ENCODE measurements at places on chromosomes 1 and 21.

- DNase-seq = no peak
Measured at GRCh38 chr1:65193129-65193695, 45.2 kb downstream of the AK4 start.

DNA sequence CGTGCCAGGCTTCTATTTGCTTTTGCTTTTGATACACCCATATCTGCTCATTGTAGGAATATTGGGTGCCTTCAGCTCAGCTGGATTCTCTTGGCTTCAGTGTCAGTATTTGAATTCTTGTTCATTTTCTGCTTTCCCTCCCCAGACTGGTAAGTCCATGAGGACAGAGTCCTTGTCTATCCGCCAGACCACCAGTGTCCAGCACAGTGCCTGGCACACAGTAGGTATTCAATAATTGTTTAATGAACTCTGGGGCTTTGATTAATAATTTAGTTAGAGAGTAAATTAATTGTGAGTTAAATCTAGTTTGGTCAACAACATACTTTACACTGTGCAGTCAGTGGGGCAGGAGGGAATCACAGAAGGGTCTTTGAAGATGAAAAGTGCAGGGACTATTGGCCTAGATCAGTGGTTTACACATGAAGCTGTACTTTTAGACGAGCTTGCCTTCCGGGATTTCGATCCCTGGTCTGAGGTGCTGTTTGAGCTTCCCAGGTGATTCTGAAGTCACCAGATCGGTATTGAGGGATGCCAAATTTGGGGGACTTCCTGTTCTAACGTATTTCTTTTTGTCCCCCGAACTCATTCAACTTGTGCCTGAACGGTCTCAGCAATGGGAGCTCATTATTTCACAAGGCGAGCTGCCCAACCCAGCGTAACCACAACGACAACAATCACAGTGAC, 119.1 kb upstream of the JUN start:
- DNase-seq = no peak

- DNase-seq = no peak
Measured at GRCh38 chr1:196308176-196308575, 300.1 kb downstream of the KCNT2 start.

DNA sequence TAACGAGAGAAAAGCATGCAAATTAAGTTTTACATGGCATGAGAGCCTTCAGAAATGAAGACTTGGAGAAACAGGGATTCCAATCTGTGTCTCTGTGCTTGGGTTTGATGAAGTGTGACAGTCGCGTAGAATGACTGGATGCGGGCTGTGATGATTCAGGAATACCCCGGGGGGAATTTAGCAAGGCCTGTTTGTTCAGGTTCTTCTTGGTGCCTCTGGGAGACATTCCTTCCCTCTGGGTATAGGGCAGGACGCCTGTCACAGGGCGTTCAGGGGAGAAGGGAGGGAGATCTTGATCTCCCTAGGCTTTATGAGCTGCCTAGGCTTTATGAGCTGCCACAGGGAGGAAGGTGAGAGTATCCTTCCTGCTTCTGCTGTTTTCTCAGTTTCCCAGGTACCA, 36.6 kb downstream of the DOP1B start:
- DNase-seq = no peak

DNA sequence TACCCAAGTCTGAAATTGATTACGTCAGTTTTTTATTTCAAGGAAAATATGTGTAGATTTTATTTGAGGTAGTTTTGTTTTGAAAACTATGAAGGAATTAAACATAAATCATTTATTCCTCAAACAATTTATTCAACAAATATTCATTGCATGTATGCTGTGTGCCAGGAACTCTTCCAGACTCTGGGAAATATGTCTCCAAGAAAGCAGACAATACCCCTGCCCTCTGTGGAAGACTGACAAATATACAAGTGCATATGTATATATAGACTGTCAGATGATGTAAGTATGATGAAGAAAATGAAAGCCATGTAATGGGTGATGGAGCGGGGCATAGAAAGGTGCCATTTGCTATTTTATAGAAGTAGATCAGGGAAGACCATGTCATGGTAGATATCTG, 889.5 kb downstream of the USP25 start:
- DNase-seq = no peak

DNA sequence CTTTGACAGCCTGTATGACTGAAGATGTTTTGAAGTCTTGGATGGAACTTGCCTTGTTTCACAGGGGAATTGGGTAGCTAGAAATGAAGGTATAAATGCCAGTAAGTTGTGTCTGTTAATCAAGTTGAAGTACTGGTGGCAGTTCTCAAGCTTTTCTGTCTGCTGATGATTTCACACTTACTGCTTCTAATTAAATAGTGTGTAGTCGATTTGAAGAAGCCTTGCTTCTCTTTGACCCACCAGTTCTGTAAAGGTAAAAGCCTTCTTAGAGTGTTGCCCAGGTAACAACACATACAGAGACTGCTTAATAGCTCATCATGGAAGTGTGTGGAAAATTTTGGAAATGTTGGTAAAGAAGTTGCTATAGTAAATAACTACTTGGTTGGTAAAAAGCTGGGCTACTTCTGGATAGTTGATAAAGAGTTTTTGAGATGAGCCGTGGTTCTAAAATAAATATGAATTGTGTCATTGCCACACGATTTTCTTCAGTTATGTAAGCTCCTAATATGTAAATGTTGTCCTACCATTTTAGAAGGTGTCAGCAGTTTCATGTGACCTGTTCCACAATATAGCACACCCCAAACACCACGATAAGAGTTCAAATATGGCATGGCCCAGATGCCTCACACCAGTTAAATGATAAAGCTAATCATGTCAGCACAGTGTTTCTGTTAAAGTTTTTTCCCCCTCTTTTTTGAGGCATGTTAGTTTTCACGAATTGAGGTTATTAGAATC, 7.4 kb downstream of the RABGAP1L start:
- DNase-seq = no peak

DNA sequence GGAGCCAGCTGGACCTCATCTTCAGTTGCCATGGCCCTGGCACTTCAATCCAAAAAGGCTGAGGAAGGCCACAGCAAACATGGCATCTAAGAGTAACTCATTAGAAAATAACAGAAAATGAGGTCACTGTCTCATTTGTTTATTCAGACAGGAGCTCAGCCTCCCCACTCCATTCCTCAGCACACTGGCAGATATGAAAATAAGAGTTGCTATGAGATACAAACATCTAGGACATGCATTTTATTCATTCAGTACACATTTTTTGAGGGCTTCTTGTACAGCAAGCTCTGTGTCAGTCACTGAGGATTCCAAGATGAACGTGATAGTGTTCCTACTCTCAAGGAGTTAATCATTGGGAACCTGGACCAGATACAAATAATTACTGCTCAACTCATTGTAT, 32.7 kb upstream of the TMEM125 start:
- DNase-seq = no peak

DNA sequence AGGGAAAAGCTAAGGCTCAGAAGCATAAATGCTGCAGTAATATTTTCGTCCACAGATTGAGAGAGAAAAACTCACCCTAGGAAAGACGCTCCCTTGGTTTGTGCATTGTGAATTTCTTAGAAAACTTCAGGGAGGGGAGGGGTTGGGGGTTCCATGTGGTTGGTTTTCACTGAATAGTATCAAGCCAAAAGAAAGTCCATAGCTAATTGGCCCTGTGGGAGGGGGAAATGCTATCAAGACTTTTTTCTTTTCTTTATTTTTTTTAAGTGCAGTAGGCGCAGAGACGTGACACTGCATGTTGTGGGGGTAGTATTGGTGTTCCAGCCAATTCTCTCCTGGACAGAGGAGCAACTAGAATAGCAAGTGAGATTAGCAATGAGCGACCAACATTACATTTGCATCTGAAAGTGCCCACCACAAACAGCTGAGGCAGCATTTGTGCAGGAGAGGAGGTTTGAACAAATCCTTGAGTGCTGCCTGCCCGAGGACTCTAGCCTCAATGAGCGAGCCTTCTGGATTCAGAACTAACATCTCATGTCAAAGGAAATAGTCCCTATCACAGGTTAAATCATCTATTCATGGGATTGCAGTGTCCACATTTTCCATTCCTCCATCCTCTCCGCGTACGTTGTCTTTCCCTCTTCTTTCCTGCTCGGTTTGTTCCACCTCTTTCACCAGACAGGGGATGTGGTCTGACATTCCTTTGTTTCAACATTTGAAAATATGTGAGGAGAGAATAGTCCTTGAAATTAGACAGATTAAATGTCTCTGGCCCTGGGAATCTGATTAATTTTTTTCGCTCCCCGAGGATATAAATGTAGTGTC, 118.0 kb upstream of the MARK1 start:
- DNase-seq = no peak

DNA sequence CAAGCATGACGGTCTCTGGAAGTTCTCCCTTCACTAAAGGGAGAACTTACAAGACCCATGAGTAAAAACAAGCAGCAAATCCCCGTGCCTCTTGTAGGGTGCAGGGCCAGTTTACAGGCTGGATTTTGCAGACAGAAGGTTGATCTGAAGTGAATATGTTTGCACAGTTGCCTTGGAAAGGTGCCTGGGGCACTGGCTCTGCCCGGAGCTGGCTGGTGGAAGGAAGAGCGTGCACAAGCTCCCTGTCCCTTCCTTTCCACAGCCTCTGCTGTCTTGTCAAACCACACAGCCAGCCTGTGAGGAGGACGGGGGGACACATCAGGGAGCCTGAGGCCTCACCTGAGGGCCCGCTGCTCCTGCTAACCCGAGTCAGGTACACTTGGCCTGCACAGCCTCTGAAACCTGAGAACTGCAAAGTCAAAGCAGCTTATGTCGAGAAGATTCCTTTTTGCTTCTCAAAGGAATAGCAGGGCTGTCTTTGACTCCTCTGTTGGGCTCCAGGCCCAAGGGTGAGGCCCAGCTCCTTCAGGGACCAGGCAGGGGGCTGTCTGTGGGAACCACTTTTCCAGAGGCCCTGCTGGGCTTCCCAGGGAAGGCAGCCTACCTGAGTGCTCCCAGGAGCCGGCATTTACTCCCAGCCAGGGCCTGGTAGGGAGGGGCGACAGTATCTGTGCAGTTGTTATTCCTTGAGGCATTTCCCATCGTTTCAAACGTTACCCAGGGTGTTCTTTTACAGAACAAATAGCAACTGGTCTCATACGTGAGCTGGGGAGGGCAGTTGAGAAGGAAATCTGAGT, 251.5 kb downstream of the SIPA1L2 start:
- DNase-seq = no peak

DNA sequence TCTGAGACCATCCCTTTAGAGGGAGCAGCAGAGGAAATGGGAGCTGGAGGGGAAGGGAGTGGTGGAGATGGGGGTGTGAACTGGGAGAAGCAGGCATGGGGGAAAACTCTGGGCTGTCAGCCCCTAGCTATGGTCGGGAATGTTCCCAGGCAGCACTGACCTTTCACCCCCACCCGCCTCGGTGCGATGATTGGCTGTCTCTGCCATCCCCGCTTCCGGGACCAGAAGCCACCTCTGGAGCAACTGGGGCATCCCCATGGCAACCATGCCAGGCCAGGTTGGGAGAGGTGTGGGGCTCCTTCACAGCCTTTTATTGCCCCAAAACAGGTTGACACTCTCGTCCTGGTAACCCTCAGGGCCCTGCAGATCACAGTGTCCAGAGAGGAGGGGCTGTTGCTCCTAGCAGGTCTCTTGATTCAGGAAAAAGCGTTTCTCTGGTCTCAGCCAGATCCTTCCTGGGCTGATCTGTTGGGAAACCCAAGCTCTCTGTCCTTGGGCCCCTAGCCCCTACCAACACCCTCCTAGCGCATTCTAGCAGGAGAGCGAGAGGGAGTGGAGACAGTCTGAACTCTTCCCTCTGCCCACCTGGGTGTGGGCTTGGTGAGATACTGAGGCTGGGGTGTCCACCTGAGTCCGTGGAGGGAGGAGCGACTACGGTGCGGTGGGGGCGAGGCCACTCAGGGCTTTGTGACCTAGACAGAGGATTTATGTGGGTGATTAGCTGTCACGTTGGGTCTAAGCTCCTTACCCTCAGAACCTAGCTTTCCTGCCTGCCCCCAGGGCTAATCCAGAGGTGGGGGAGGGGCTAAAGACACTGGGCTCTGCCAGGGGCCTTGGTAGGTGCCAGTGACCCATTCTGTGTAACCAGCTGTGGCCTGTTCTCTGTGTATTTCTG, 12.2 kb upstream of the SLC6A9 start:
- no peak for DNase-seq

GRCh38 chr1:43035821-43036741, 77.4 kb upstream of the SLC2A1 start:
- DNase-seq = no peak

- no peak for DNase-seq
Measured at GRCh38 chr1:181809991-181810545, 251.4 kb downstream of the ZNF648 start.

DNA sequence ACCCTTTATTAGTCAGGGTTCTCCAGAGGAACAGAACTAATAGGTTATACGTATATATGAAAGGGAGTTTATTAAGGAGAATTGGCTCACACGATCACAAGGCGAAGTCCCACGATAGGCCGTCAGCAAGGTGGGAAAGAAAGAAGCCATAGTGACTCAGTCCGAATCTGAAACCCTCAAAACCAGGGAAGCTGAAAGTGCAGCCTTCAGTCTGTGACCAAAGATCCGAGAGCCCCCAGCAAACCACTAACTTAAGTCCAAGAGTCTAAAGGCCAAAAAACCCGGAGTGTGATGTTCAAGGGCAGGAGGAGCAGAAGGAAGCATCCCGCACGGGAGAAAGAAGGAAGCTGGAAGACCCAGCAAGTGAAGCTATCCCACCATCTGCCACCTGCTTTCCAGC, 9.9 kb downstream of the IFNLR1 start:
- DNase-seq = no peak

- no peak for DNase-seq
Measured at GRCh38 chr1:180912801-180913565, at the start of gene KIAA1614. Gene KIAA1614 (plus strand): TSS chr1:180912897. CDS start chr1:180913244, 347 bp downstream.

DNA sequence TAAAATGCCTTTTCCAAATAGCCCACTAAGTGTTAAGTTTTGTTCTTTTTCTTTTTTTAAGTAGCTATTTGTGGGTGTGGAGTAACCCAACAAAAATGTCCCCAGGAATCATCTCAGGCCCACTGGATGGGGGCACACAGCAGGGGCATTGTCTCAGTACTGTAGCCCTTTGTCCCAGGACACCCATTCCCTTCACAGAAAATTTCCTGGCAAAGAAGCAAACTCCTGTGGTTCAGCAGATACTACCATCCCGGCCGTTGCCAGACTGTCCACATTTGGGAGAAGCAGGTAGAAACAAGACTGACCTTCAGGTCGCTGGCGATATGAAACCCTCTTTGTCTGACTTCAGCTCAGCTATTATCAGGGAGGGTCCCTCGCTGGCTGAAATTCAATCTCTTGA, 23.7 kb upstream of the SRRM1 start:
- no peak for DNase-seq

- no peak for DNase-seq
Measured at GRCh38 chr1:9427388-9427787, 111.9 kb upstream of the SLC25A33 start.

- no peak for DNase-seq
Measured at GRCh38 chr1:153945131-153945794, 1.3 kb downstream of the DENND4B start.

DNA sequence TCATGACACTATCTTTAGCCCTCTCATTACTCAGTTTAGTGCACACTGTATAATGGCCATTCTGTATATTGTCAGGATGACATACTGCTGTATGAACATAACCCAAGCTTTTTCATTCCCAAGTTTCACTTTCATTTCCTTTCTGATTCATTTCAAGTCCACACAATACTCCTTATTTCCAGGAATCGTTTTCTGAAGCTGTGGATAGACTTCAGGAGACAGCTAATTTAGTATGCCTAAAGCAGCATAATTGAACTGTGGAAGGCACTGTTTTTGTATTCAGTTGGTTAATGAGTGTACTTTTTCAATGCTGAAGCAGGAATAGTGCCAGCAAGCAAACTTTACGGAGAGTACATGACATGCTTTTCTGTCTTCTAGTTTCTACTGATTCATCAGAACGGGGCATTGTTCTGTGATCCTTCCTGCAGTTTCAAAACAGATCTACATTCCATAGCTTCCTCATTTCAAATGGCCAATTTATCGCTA, 578.5 kb upstream of the ZP4 start:
- DNase-seq = no peak

- no peak for DNase-seq
Measured at GRCh38 chr1:224092601-224093000, 21.3 kb upstream of the FBXO28 start.
